ENCODE measurements at places on chromosomes 3 and 15. TPM values are rescaled to one million over a fixed set of nuclear protein-coding genes. Genes with fewer than 3 reads are reported as not detected.

DNA sequence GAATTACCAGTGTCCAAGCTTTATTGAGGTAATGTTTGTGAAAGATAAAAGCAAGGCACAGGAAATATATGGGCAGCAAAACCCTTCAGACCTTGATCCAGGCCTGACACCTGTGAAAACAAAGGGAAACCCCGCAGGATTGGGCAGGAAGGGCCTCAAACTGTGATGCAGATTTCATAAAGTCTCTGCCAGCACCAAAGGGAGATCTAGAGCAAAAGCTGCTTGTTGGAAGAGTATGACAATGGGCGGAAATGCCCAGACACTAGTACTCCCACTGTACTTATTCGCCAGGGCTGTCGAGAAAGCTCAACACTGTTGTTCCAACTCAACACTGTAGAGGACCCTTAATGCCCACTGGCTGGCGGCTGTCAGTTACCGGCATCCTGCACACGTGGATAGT lies 207.9 kb downstream of the CD47 start:
- ATAC-seq: no peak

The USP50 gene
- total RNA-seq: not detected

DNA sequence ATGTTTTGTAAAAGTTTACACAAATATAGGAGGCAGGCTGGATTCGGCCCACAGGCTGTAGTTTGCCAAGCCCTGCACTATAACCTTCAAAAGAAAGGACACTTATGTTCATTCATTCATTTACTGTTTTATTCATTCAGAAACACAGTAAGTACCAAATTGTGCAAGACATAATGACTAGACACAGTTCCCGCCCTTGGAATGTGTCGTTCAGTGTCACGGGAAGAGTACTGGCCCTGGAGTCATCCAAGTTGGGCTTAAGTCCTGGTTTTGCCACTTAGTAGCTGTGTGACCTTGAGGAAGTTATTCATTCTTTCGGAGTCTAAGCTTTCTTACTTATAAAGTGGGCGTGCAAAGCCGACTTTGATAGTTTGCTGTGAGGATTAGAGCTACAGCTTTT lies 22.0 kb downstream of the COLQ start:
- ATAC-seq: peak; percentile 23

The ST8SIA2 gene
- total RNA-seq: not detected

The PIGB gene
- 14.0 TPM for total RNA-seq

GRCh38 chr3:30753766-30754165 lies 140.7 kb downstream of the GADL1 start:
- ATAC-seq: no peak

The PLA2G4F gene
- 0.67 TPM for total RNA-seq

- no peak for ATAC-seq
Observed at GRCh38 chr3:185332026-185332735, 30.8 kb upstream of the MAP3K13 start.

DNA sequence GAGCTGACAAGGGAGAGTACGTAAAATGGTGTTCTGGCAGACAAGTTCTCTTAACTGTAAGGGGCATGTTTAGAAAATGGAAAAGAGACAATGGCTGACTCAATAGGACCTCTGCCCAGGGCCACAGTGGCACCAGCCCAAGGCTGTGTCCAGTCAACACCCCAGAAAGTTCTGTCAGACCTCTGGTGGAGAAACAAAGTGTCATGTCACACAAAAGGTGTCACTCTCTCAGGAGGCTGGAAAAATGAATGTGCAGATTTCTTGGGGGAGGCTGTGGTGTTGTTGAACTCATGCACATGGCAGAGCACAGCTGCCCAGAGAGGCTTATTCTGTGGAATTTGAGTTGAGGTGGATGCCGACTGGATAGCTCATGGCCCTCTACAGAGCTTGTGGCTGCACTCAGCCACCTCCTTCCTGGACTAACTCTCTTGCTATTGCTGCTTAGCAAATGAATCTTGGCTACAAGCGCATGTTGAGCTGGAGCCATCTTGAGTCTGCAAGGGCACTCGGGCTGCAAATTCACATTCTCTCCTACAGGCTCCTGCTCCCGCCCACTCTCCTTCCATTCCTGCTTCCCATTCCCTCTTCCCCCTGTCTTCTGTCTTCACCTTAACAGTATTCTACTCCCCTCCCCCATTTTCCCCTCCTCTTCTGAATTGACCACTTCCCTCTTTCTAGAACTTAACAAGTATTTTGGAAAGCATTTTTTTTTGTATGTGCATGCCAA lies 55.8 kb upstream of the SLC7A14 start:
- ATAC-seq: no peak

DNA sequence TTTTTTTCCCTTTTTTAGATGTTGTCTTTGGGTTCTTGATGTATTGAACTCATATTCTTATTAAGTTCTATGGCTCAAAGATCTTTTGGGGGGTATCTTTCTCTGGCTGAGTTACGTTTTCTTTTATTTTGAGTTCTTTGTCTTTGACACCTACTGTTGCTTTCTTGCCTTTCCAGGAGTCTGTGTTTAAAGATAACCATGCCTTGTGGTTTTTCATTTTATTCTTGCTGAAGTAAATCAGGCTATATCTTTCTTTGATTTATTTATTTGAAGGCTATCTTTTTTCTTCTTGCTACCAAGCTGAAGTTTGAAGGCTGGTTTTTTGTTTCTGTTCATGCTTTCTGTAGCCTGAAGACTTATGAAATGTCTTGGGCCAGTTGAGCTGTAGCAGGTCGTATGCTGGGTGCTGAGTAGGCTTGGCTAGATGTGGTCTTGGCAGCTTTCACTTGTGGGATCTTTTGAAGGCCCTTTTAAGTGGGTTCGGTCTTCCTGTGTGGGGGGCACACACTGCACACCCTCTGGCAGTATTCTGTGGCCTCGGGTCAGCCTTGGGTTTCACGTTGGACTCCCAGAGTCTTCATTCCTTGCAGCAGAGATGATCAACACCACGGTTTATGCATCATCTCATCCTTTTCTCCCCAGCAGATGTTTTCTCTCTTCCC lies 17.5 kb downstream of the SLCO3A1 start:
- ATAC-seq: no peak

The NPAP1 gene
- 0.15 TPM for total RNA-seq

DNA sequence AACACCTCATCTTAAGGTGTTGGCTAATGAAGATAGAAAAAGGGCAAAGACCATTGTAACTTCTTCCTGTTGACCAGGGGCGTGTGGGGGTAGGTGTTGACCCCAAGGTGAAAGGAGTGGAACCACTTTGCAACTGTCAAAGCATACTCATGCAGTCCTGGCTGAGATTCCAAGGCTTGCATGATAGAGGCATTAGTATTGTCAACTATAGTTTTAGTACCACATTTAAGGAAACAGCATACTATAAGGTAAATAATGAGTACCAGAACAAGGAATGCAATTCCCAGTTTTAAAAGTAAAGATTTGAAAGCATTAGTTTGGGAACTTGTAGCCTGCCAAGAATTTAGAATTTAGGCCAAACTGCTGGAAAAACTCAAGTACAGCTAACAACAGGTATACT lies 27.8 kb upstream of the ADGRG7 start:
- no peak for ATAC-seq

The PRC1 gene
- 12.7 TPM for total RNA-seq

- ATAC-seq: no peak
Observed at GRCh38 chr3:27796365-27796875, 74.3 kb upstream of the EOMES start.

DNA sequence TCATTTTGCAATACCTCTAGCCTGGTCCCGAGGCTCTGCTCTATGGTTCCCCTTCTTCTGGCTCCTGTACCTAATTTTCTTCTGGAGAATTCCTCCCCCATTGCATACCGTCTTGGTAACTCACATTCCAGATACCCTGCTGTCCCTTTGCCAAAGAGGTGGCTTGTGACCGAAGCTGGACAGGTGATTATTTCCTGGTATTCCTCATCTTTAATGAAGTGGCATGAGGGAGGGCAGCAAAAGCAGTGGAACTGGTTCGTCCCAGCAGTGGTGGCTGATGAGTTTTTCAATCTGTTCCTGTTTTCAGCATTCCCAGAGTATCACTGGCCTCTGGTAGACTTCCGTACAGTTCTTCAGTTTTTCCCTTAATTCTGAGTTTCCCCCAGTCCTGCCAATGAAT lies 186.2 kb upstream of the CADPS start:
- no peak for ATAC-seq

The AGTR1 gene
- total RNA-seq: 13.4 TPM

The STAC gene
- total RNA-seq: 11.6 TPM

- no peak for ATAC-seq
Observed at GRCh38 chr3:13561967-13562366, 13.0 kb downstream of the FBLN2 start.

- ATAC-seq: no peak
Observed at GRCh38 chr15:52786436-52787122, 3.6 kb downstream of the ONECUT1 start.

The ABI3BP gene
- total RNA-seq: 59.6 TPM

DNA sequence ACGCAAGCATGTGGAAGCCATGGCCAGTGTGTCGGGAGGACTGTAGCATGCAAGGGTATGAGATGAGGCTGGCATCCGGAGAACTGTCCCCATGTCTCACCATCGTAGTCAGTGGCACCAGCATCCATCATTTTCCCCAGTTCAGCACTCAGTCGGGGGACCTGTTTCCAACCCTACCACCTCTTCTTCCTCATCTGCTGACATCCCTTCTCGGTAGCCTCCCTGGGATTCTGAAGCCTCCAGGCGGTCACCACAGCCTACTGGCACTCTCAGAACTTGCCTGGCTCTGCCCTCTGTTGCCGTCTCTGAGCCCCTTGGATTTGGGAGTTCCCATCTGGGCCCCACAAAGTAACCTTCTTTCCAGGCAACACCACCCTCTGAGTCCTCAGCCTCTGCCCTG lies 131.1 kb upstream of the ABHD17C start:
- no peak for ATAC-seq

DNA sequence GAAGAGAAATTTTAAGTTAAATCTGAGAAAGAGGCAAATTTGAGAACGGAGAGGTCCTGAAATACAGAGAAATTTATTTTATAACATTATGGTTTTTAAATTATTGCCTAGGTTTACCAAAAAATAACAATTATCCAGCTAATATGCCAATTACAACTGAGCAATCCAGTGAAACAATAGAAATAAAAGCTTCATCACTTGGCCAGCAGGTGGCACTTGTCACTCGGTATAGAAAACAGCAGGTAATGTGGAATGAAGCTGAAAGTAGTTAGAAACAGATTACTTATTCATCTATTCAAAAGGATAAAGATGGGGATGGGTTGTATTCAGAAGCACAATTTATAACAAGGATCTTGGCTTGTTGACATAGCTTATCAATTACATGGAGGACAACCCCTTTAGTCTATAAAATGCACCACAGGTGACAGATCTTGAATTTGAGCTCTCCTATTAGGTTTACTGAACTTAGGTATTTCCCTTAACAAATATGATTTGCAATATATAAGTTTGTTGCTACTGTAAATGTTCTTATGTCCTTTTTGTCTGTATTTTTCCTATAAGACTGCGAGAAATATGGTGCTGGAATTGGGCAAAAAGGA lies 70.1 kb upstream of the GUCA1C start:
- no peak for ATAC-seq

GRCh38 chr3:14241716-14242115 lies 63.1 kb downstream of the LSM3 start:
- no peak for ATAC-seq

GRCh38 chr15:26661748-26662147 lies 111.1 kb downstream of the GABRB3 start:
- ATAC-seq: no peak

GRCh38 chr3:112472691-112473090 lies 26.6 kb downstream of the BTLA start:
- no peak for ATAC-seq

DNA sequence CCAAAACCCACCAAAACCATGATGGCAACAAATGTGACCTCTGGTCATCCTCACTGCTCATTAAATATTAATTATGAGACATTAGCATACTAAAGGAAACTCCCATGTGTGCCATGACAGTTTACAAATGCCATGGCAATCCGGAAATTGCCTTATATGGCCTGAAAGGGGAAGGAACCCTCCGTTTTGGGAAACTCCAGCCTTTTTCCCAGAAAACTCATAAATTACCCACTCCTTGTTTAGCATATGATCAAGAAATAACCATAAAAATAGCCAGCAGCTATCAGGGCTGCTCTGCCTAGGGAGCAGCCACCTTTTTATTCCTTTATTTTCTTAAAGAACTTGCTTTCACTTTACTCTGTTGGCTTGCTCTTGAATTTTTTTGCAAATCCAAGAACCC lies 992.7 kb downstream of the NTRK3 start:
- no peak for ATAC-seq

DNA sequence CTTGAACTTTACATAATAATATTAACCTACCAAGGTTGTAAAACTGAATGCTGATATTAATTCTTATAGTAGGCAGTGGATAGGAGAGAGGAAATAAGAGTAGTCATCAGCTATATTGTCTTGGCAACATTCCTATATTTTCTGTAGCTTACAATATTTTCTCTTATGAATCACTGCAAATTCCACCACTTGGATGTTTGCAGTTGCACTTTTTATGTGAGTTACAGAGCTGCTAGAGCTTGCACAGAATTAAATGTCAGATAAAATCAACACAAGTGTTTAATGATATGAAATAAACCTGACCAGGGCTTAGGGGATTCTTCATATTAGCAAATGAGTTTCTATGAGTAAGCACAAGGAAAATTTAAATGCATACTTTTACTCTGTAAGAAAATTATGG lies 1710.1 kb downstream of the SI start:
- ATAC-seq: no peak

The DLEC1 gene
- 0.07 TPM for total RNA-seq

DNA sequence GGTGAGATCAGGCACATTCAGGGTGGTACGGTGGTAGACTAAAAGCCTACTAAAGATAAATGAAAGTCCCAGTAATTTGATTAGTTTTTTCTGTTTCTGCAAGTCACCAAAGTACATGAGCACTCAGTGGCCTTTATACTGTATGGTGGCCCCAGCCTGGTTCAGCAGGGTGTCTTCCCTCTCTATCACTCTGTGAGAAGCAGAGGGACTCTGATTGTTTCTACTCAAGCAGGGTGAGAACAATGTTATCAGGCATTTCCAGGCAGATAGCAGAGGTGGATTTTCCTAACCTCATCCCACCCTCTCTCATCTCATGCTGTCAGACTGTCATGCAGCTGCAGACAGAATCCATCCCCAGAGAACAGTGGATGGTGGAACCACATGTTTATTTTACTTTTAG lies 71.5 kb upstream of the BFSP2 start:
- ATAC-seq: no peak

All from gastroesophageal sphincter (tissue), 4 donors.